ENCODE measurements at places on chromosomes 12 and 14.
A peak's percentile ranks its signal among the peaks of the same experiment; 100 is the strongest.

DNA sequence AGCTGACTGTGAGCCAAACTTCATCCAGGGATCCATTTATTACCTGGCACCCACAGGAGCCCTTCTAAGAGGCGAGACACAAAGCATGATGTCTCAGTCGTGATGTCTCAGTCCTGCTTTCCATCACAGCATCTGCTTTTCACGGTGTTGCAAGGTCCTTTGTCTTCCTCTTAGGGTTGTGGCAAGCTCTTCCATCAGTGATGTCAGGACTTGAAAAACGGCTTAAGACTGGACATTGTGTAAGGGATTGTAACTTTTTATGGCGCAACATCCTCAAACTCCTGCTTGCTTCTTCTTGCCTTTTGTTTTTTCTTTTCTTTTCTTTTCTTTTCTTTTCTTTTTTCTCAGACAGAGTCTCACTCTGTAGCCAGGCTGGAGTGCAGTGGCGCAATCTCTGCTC lies 586.5 kb upstream of the TMEM132C start:
- peak; percentile 94 for DNase-seq

DNA sequence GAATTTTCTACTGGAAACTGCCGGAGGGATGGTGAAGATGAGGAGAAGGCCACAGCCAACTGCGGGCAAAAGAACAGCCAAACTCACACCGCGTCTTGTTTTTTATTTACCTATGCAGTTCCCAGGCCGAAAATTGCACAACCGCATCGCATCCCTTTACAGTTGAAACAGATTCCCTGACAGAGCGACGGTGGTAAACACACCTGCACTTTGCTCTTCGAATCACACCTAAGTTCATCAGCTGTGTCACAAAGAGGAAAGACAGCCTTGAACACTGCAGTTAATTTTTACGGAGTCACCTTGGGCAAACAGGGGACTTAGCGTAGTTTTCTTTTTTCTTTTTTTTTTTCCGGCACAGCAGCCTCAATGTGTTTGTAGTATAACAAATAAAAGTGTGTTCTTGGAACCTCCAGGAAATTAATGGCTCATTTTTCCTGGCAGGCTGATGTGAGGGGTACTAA lies 272.0 kb upstream of the DIO3 start:
- no peak for DNase-seq

- peak; percentile 91 for DNase-seq
These were observed 12.1 kb upstream of the LTA4H start for GRCh38 chr12:96047229-96048211.

GRCh38 chr14:80699861-80700260 lies 241.7 kb downstream of the CEP128 start:
- DNase-seq, result no peak

GRCh38 chr12:10826258-10826657 lies at the start of gene TAS2R10:
Gene TAS2R10 (minus strand): TSS chr12:10826358. CDS start chr12:10826269, 89 bp downstream.
- no peak for DNase-seq

DNA sequence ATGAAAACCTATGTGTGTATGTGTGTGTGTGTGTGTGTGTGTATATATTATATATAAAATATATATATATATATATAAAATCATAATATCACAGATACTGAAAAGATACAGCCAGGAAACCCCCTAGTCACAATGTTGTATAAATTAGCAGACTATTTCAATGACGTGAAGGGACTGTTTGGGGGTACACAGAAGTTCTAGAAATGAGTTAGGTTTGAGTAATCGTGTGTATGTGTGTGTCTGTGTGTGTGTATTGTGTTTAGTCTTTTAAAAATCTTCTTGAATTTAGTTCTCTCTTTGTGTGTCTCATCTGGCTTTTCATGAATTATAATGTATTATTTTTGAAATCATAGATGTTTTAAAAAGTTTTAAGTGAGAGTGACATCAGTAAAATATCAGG lies 21.9 kb downstream of the ADAM21 start:
- no peak for DNase-seq

DNA sequence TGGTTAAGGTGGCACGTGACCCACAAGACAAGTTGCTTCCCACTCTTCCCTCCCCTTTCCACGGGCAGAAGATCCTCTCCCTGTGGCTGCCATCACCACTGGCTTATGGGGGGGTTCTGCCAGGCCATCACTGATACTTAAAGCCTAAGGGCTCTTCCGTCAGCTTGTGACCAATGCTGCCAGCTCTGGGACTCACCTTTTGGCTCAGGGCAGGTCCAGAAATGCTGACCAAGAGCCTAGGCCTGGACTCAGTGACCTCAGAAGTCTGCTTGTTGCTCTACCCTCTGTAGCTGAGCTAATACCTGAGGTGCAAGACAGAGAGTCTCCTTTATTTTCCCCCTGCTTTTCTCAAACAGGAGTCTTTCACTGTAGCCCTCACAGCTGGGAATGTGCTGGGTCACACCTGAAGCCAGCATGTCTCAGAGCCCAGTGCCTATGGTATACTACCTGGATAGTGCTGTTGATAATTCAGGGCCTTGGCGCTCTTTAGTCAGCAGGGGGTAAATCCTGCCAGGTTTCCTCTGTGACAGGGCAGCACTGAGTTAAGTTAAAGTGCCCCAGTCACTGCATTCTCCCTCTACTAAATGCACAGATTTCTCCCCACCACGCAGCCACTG lies 19.7 kb downstream of the FGD4 start:
- no peak for DNase-seq

GRCh38 chr12:110251381-110251780 lies 29.7 kb upstream of the ATP2A2 start:
- DNase-seq, result no peak

- peak; percentile 96 for DNase-seq
These were observed 163.6 kb upstream of the PLEKHG7 start for GRCh38 chr12:92539110-92539749.

DNA sequence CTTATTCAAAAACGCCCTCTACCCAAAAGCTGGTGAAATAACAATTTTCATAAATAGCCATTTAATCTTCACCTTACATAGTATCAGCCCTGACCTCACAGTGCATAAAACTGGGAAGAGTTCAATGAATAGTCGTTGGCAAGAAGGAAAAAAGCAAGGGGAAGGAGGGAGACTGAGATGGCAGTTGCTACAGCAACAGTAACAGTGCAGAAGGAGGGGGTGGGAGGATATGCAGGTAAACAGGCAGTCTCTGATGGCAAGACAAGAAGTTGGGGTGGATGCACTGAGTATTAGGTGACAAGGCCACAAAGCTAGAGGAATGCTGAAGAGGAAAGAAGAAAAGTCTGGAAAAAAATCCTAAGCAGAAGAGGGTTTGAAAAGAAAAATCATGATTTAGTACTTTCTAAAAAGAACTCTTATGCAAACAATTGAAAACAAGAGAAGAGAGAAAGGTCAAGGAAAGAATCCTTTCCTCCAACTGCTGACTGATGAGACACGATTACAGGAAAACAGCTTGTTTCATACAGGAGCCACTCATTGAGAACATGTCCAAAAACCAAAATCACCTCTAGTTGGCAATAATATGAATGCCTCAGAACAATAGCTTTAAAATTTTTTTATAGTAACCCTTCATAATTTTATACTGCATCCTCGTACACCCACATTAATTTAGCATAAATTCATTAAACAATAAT lies 56.0 kb downstream of the DCAF5 start:
- DNase-seq, result no peak

GRCh38 chr12:108270035-108270848 lies 68.9 kb downstream of the CMKLR1 start:
- peak; percentile 7 for DNase-seq

All from MV-4-11 (cell line).